ENCODE measurements at places on chromosomes 5 and 9.

GRCh38 chr9:118640836-118641560, 728.2 kb downstream of the BRINP1 start:
- no peak for DNase-seq

DNA sequence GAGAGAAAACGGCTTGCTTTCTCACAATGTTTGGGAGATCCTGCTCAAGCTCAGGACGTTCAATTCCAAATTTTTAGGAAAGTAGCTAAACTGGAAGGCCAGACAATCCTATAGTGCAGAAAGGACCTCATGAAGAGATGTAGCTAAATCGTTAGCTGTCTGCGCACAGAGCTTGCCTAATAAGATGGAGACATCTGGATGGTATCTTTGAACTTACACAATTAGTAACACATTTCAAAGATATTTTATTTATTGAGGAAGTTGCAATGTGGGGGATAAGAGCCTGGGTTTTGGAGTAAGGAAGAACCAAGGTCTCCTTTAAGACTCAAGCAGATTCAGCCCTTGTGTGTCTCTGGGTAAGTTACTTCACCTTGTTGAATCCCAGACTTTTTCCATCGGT, 28.6 kb upstream of the RAB14 start:
- DNase-seq = no peak

GRCh38 chr9:133290751-133291302, 15.8 kb upstream of the ABO start:
- no peak for DNase-seq

DNA sequence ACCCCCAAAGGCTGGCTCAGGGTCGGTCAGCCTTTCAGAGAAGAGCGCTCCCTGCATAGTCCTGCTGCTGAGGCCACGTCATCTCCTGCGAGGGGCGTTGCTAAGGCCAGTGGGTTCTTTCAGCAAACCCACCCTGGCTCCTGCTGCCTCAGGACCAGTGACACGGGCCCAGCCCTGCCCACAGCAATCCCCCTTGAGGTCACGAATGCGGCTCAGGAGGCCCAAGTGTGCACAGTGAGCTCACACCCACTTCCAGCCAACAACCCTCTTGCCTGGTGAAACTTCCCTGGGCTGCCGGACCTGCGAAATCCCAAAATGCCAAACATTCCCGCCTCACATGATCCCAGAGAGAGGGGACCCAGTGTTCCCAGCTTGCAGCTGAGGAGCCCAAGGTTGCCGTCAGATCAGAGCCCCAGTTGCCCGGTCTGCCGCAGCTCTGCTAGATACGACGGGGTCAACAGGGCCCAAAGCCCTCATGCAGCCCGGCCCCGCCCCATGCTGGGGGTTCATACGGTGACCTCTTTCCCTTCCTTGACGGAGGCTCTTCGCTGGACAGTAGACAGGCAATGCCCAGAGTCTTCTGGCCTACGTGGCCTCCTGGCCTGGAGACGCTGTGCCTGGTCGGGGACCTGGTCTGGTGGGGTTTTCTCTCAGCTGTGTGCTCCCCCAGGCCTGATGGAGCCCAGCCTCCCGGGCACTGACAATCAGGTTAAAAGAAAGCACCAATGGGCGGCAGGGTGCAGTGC, 116.4 kb upstream of the COL5A1 start:
- DNase-seq = no peak

GRCh38 chr5:129653057-129653375, 94.9 kb upstream of the MINAR2 start:
- DNase-seq = no peak

GRCh38 chr9:22210262-22210661, 201.2 kb upstream of the CDKN2B start:
- peak; percentile 38 for DNase-seq

- no peak for DNase-seq
These were observed 33.9 kb downstream of the OLFML2A start for GRCh38 chr9:124810663-124811355.

GRCh38 chr9:33101104-33101951, 24.9 kb upstream of the SMU1 start:
- no peak for DNase-seq

- DNase-seq = peak; percentile 92
These were observed 101.1 kb downstream of the RGS3 start for GRCh38 chr9:113564498-113565237.

GRCh38 chr9:3962971-3963642, 336.8 kb downstream of the GLIS3 start:
- peak; percentile 44 for DNase-seq

DNA sequence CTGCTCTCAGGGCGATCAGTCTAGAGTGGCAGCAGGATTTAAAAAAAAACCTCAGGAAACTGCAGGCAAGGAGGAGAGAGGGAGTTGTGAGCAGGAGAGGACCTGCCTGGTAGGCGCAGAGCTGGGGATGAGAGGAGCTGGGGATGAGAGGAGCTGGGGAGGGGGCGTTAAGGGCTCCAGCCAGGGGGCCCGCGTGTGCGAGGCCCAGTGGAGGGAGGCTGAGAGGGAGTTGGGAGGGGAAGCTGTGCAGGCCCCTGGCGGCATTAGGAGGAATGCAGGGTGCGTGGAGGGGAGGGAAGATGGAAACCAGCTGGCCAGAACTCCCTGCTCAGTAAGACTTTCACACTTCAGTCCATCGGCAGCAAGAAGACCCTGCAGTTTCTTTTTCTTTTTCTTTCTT, 45.2 kb upstream of the HMCN2 start:
- DNase-seq = no peak

DNA sequence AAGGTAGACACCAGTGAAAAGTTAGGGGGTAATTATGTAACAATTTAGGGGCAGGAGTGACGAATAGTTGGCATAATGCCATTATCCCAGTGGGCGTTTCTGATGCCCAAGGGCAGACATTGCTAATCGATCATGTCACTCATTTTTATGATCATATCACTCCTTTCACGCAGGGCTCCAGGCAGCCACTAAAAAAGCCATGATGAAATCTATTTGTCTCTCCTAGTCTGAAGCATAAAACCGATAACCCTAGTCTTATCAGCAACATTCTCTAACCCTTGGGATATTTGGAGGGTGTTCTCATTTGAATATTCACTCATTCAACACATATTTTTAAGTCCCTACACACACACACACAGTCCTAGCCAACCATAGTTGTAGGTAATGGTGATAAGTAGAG, 114.9 kb downstream of the NMUR2 start:
- peak; percentile 32 for DNase-seq

DNA sequence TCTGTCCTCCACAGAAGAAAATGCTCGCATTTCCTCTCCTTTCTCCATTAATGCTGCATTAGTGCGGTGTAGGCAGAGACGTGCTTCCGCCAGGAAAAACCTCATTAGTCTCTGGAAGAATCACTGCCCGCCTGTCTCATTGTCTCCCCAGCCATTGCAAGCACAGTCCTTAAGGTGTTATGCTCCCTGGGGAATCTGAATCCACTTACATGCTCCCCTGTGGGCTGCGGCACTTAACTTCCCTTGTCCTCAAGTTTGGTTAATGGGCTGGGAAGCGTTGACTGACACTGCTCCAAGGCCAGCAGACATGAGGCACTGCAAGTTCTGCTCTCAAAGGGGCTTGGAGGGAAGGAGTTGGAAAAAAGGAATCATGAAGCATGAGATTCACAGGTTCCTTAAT, 41.6 kb downstream of the TARS1 start:
- peak; percentile 59 for DNase-seq

- no peak for DNase-seq
These were observed 46.1 kb upstream of the MAMDC2 start for GRCh38 chr9:69997524-69997923.

- no peak for DNase-seq
These were observed 188.6 kb upstream of the DMRT1 start for GRCh38 chr9:652914-653313.

DNA sequence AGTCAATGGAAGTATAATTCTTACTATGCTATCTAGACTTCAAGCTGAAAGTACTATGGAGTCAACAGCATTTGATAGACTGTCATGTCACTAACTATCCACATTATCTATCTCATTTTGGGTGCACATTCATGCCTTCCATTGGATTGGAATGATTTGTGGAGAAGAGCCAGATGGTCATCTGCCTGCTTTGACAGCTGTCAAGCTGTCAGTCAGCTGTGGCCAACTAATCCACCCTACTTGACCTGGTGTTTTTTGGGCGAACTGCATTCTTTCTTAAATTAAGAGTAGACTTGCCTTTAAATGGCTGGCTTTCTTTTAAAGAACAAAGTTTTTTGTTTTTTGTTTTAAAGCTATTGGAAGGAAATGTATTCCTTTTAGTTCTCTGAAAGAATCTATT, 151.5 kb downstream of the DCP2 start:
- DNase-seq = no peak

GRCh38 chr5:40801771-40802562, 3.8 kb upstream of the PRKAA1 start:
- DNase-seq = no peak

DNA sequence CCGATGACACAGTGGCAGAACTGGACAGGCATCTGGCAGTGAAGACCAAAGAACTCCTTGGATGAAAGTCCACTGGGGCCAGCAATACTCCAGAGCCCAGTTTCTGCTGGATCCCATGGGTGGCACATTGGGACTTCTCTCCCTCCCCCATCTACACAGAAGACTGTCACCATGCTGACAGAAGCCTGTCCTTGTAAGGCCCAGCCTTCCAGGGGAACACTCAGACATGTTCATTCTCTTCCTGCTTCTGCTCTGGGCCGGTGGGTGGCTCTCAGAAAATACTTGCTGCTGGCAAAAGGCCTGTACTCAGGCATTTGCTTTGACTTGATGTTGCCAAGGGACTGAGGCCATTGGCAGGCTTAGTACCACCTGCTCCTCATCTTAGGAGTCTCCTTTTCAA, 48.3 kb upstream of the PTGS1 start:
- DNase-seq = no peak

DNA sequence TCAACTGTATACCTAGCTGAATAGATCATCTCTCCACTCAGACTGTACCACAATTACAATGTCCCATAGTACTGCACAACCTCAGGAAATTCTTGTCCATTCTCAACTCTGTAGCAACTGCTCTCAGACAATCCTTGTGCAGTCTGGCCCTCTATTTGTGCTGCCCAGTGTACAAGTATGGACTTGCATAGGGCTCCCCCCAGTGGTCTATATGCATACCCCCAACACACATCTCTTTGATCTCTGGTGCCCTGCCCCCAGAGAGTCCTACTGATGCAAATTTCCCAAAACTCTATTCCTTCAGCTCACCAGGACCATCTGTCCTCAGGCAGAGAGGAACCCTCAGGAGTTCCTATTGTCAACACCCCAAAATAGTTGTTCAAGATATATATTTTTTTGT, 205.3 kb downstream of the SLCO4C1 start:
- peak; percentile 87 for DNase-seq

DNA sequence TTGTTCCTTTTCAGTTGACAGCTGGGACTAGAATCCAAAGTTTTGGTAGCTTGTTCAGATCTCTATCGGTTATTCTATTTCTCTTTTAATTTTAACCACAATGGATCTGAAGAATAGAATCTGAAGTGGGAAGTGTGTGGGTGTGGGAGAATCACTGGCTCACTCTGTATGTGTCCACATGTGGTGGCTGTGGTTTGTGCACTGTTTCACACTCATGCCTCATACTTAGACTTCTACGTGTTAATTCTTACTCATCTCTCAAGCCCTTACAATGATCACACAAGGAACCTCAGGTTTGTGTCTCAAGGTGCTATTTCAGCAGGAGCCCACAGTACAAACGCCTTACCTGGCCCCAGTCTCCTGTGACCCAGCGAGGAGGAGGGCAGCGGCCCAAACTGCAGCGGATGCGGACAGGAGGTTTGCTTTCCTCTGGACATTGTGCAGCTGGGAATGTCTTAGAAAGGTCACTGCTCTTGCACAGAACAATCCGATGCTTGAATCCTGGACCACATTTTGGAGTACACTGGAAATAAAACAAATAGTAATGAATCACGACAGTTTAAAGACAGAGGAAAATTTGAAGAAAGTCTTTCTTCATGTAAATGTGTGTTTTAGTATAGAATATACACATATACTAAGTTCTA, 309.1 kb downstream of the ADAMTS6 start:
- no peak for DNase-seq

DNA sequence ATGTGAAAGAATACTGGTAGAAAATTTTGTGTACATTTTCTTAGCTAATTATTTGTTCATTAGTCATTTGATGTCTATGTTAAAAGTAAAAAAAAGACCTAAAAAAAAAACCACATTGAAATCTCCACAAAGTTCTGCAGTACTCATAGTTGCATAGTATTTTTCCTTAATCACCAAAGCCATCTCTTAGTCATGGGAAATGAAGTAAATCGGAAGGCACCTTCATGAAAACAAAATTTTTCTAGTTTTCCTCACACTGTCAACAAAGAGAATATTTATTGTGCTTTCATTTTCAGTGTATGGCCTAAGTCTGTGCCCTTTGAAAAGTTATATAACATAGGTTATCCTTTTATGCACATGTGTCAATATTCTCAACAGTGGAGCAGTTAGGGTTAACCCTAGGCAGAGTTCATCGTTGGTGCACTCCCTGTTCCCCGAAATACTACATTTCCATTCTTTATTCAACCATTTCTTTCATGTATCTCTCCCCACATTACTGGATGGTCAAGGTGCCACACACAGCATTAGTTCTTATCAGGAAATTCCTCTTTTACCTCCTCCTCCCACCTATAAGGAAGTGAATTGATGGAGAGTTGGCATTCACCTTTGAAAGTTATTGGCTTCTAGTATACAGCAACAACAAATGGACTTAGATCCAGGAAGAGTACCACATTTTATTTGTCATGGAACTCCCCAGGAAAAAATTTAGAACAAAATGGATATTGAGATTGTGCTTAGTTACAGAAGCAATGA, 93.1 kb downstream of the NUDT12 start:
- DNase-seq = no peak

DNA sequence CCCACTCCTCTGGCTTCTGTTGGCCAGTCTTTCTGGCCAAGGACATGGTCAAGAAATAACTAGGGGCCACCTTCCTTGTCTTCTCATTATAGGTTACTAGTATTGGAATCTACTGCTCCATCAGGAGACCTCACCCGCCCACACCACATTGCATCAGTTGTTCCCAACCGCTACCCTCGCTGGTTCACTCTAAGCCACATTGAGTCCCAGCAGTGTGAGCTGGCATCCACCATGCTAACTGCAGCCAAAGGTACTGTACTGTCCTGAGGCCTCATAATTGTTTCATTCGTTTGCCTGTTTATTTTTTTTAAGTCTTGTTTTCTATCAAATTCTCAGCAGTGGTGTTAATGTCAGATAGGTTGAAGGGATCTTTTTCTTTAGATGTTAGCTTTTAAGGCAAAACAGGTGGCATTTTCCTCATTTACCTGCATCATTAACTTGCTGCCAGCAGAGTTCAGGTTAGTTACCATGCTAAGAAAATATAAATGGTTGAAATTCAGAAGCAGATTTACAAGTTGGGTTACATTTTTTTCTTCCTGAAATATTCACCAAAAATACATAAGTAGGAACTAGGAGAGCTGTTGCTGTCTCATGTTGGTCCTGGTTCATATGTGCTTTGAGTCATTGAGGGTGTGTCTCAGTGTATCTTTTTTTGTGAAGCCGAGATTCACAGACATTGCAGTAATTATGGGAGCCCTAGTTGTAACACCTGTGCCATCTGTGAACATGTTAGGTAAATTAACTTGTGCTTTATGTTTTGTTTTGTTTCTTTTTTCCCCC, 206.9 kb downstream of the ZSWIM6 start:
- peak; percentile 44 for DNase-seq

Data from NCI-H69 (cell line).